ENCODE measurements at places on chromosomes 7 and 10.

DNA sequence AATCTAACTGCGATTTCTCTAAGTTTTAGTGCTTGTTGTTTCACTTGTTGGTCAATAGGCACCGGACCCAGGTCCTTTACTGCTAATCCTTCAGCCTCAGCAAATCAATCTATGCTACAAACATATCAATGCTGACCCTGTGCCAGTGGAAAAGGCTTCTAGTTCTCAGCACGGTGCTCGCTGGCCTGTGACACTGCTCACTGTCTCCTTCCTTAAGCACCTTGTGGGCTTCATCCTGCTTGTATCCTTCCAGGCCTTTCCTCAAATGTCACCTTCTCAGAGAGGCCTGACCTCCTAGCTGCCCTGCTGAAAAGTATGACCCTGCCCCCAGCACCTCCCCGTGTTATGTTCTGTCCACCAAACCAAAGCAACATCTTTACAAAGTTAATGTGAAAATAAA is 201.2 kb upstream of the FRMD4A start:
- no peak for DNase-seq

DNA sequence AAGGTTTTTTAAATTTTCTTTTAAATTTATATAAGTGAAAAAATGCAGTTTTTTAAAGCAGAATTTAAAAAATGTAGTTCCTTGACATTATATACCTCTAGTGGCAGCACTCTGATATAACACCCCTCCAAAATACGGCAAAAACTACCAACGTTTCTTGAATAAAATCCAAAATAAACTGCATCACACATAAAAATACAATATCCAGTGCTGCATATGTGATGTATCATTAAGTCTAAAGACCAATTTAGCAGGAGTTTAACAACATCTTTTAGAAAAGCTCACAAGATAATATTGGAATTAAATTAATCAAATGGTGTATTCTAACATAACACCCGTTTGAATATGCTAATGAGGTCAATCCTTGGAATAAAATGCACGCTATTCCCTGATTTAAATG is 1.4 kb downstream of the TCERG1L start:
- no peak for DNase-seq

- DNase-seq = no peak
Observed at GRCh38 chr10:84335516-84335915, 7.1 kb downstream of the CCSER2 start.

- no peak for DNase-seq
Observed at GRCh38 chr10:97434055-97434454, 8.1 kb downstream of the PGAM1 start.

DNA sequence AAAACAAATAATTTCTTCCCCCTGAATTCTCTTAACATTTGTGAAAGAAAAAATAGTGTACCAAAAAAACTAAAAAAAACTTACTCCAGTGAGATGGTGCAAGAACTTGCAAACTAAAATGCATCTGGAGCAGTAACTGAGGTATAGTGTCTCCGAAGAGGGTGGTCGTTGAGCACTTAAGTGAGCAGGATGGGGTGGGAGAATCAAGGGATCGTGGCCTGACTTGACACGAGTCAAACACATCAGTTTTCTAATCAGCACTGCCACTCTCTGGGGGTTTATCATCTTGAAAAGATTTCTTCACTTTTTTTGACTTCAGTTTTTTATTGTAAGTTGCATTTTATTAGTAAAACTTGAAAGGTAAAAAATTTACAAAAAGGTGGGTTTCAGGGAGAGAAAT is 2.5 kb downstream of the ZNF273 start:
- no peak for DNase-seq

- DNase-seq = no peak
Observed at GRCh38 chr10:99410146-99410545, 20.3 kb downstream of the GOT1 start.

DNA sequence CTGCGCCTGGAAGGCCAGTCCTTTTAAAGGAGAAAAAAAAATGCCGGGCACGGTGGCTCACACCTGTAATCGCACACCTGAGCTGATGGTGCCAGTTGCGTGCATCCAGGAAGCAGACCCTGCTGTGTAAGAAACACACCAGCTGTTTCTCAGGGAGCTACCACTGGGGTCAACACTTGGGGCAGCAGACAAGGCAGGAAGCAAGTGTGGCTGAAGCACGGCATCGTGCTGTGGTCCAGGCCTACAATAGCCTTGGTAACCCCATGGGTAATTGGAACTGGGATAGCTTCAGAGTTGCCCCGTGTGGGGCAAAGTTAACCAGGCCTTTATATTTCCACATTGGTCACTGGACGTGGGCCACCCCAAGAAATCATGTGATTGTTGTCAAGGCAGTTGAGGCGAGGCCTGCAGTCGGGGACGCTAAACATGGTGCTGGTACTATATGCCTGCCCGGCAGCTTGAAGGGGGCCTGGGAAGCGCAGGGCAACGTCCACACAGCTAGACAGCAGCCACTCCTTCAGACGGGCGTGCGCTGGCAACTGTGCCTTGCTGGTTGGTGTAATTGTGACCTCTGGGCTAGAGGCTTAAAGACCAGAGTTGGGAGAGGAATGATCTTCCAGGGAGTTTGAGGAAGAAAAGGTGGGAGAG is 2.5 kb upstream of the TACR2 start:
- no peak for DNase-seq

GRCh38 chr10:26199841-26200240 is 16.7 kb upstream of the GAD2 start:
- DNase-seq = no peak

DNA sequence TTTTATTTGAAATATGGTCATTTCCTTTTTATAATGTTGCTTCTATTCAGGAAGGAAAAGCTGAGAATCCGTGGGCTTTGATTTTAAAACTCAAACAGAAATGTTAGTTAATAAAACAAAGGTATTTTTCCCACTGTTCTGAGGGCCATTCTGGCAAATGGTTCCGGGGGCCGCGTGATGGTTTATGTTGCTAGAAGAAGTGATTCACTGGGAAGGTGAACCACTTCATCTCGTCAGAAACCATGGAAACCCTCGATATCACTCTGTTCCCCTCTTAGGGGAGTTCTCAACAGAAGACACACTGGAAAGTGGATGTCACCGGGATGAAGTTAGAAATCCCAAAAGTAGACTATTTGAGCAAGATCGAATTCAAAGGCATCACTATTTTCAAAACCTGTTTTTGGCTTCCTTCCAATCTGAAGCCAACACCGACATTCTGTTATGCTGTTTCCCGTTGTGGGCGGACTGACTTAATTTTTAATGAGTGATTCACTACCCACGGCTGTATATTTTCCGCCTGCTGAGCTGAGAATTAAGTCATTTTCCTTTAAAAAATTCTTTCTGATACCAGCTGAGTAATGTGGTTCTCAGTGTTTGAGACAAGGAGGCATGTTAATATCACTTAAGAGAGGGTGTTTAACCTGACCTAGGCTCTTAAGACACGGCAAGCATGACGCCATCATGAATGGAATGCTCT is 84.1 kb downstream of the PTPRE start:
- no peak for DNase-seq

- no peak for DNase-seq
Observed at GRCh38 chr10:49395741-49396665, at the start of gene DRGX. DRGX (minus strand) TSS chr10:49396089; CDS start chr10:49395440, 649 bp downstream.

DNA sequence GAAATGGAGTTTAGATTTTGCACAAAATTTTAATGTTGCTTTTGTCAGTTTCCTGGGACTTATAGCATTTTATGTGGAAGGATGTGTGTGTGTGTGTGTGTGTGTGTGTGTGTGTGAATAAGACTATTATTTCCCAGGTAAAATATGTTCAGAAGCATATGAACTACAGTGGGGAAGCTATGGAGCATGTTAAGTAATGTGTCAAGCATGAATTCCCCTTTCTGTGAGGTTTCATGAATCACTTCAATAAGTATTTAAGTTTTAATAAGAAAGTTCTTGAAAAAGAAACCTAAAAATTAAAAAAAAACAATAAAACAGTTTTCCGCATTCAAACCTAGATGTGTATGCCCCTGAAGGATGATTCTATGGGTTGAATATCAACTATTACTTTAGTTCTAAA is 693 bp downstream of the CREB5 start:
- DNase-seq = no peak

All from smooth muscle cell of the brain vasculature (primary cell).